ENCODE measurements at places on chromosomes 3 and 15.

DNA sequence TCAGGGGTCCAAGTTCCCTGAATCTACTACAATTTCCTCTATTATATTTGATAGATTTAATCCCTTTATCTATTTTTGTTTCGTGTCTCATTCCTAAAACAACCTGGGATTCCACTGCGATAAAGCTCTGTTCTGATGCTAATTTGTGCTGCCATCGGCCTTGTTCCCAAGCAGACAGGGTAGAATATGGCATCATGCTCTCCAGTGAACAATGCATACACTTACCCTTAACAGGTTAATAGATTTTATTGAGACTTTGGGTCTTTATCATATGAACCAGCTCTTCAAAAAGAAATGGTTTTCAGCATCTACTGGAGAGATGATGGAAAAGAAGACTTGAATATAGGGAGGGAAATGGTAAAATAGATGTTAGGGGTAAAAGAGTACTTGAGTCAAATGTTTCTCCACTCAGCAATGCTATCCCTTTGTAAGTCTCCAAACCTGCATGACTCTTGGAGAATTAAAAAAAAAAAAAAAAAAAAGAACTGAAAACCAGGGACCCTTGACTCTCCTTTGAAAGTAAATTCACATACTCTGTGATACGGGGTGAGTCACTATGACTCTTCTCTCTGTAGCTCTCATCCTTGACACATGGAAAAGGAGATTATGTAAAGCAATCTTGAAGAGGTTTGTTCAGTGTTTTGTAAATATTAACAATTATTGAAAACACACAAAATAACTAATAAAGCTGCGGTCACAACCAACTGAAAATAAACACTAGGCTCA, 268.8 kb downstream of the ZBTB20 start:
- peak; percentile 6 for DNase-seq

GRCh38 chr3:47503033-47503432, 10.5 kb downstream of the ELP6 start:
- DNase-seq = no peak

GRCh38 chr15:90862964-90863778, 5.2 kb upstream of the FURIN start:
- DNase-seq = no peak

GRCh38 chr3:17035033-17035432, 150.3 kb downstream of the PLCL2 start:
- no peak for DNase-seq

GRCh38 chr3:39760325-39760724, 49.1 kb upstream of the MYRIP start:
- no peak for DNase-seq

DNA sequence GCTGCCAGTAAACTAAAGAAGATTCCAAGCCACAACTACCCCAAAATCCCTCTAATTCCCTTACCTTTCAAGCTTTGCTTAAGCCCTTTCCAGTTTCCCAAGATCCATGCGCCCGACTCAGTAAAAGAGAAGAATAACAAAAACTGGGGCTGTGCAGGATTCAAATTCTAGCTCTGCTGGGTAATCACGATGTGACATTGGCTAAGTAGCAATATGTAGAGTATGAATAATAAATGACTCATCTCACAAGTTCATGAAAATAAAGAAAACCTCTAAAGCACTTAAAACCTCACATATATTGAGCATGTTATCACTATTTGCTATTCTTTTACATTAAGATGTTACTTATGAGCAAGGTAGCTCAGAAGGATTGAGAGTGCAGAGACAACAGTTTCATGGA, 522.2 kb upstream of the ZNF717 start:
- no peak for DNase-seq
